ENCODE measurements at places on chromosomes 5 and 9.

DNA sequence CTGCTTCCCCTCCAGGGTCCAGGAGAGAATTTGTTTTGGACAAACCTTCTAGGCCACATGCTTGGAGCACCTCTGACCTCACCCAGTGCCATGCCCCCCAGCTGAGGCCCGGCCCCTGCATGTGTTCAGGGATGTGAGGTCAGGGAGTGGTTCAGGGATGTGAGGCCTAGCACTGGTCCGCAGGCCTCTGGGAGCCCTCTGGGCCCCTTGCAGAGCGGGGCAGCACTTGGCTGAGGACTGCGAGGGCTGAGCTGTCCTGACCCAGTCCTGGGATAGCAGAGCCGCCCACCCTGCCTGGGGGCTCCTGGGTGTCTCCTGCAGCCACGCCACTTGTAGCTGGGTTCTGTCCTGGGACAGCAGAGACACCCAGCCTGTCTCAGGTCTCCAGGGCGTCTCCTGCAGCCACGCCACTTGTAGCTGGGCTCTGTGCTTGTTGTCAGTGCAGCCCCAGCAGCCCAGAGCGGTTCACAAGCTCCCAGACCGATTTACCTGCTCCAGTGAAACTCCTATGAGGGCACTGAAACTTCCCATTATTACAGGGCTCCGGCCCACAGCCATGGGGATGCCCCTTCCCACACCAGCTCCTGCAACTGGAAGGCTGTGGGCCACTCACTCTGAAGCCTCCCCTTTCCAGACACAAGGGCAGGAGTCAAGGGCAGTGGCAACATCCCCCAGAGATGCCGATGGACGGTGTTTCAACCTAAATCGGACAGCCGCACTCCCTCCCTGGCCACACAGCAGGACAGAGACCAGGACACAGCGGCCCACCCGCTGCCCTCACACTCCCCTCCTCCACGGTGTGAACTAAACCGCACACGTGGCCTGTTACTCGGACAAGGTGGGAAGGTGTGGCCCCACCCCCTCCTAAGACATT, 5.4 kb upstream of the CEP72 start:
- DNase-seq = no peak

GRCh38 chr5:73629456-73629855, 3.5 kb downstream of the ARHGEF28 start:
- DNase-seq = no peak

- DNase-seq = peak; percentile 33
Measured at GRCh38 chr5:14415024-14415697, 166.4 kb upstream of the OTULINL start.

GRCh38 chr5:9447691-9448090, 98.2 kb downstream of the SEMA5A start:
- no peak for DNase-seq

DNA sequence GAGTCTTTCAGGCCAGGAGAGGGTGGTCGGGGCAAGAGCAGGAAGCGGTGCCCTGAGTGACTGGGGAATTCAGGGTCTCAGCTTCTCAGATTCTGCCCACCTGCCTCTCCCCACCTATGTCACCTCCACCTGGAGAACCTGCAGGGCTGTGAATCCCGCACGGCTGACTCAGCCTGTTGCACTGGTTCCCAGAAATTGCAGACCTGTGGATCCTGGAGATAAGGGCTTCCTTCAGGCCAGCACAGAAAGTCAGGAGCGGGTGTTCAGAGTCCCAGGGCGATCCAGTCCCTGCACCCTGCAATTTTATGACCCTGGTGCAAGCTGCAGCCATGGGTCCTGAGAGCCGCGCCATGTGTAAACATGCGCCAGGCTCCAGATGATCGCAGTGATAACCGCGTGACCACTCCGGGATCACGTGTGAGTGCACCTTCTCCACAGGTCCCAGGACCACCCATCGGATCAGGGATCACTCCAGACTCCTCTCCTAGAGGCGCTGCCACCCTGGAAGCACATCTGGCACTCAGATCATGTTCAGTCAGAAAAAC, 17.8 kb downstream of the IRX4 start:
- no peak for DNase-seq

- DNase-seq = no peak
Measured at GRCh38 chr5:142938266-142938880, 168.2 kb downstream of the ARHGAP26 start.

- no peak for DNase-seq
Measured at GRCh38 chr5:100788417-100788816, 114.7 kb downstream of the ST8SIA4 start.

DNA sequence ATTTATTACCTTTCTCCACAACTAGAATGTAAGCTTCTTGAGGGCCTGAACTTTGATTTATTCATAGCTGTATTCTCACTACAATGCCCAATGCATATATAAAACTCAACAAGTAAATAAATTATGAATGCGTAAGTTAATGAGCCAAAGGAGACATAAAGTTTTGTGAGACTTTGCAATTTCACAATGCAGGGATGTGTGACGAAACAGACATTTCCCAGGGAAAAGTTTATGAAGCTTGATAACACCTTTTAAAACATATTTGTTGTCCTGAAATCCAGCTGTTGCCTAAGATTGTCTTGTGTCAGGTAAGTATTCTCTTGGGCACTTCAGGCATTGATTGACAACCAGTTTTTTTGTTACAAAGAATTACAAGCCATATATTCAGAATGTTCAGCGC, 800.1 kb downstream of the BRINP1 start:
- DNase-seq = no peak

GRCh38 chr9:124480621-124480981, 26.6 kb downstream of the NR5A1 start:
- no peak for DNase-seq

DNA sequence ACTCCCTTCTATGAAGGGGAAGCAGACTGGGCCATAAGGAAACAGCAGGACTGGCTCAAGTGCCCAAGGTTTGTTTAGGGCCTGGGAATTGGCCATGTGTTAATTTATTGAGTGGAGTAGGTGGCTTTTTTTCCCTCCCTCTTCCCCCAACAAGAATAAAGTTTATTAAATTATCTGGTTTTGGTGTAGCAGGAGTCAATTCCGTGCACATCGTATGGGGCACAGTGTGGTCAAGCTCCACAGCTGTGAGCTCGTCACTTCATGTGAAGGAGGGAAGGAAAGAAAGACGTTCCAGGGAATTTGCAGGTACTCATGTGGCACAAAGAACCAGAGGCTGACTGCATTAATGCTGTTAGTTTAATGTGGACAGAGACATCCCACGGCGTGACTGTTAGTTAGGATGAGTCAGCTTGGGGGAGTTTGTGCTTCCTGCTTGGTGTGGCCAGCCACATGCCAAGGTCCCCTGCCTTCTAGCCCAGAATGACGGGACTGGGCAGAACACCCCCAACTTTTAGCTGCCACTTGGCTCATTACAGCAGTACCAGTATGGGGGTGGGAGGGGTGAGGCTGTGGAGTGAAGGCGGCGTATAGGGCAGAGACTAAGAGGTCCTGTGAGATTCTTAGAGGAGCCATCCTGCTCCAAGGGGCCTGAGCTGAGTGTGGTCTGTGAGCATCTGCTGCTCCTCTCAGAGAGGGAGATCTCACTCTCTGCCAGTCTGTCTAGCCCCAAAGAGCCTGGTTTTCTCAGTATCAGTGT, 33.2 kb downstream of the CSF1R start:
- DNase-seq = no peak

DNA sequence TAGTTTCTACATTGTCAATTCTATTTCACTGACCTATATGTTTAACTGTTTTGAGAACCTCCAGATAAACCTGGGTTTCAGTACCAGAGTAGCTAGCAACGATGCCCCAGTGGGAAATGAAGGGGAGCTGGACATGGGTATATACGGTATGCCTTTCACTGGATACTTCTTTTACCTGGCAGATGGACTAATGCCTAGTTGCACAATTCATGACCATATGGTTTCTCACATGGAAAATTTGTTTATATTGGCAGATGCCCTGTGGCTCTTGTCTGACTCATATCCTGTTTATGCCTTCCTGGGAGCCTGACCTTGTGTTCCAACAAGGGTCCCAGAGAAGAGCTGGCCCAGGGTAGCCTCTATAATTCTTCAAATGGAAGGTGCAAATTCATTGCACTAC, 144.1 kb downstream of the MAT2B start:
- no peak for DNase-seq

GRCh38 chr5:166338801-166339200, 1952.6 kb upstream of the WWC1 start:
- no peak for DNase-seq

GRCh38 chr9:14957109-14957508, 46.9 kb upstream of the FREM1 start:
- no peak for DNase-seq

DNA sequence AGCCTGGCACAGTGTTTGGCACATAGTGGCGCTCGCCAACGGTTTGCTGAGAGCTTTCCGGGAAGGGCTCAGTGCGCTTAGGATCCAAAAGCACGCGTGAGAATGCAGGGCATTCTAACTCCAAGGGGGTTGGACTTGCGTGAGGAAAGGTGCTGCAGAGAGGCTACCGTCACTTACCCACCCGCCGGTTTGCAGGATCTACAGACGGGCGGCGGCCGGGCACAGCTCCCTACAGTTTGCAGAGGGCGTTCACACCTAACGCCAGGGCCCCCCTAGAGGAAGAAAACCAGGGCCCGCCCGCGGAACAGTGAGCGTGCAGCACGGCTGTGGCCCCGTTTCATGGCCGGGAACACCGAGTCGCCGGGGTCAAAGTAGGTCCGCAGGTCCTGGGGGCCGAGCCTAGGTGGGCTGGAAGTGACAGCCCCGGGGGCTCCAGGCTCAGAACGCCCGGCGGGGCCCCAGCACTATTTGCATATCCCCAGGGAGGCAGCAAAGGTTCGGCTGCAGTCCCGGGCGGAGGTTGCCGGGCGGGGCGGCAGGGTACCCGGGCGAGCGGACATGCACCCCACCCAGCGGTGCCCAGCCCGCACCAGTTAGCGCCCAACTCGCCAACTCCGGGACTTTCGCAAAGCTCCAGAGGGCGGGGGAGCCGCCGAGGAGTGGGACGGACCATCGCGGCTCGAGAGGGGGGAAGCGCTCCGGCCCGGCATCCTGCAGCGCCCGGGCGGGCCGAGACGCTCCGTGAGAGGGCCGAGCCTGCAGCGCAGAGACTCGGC, 526 bp upstream of the GALNT10 start:
- peak; percentile 79 for DNase-seq

- DNase-seq = no peak
Measured at GRCh38 chr9:133261103-133261752, 13.8 kb downstream of the ABO start.

DNA sequence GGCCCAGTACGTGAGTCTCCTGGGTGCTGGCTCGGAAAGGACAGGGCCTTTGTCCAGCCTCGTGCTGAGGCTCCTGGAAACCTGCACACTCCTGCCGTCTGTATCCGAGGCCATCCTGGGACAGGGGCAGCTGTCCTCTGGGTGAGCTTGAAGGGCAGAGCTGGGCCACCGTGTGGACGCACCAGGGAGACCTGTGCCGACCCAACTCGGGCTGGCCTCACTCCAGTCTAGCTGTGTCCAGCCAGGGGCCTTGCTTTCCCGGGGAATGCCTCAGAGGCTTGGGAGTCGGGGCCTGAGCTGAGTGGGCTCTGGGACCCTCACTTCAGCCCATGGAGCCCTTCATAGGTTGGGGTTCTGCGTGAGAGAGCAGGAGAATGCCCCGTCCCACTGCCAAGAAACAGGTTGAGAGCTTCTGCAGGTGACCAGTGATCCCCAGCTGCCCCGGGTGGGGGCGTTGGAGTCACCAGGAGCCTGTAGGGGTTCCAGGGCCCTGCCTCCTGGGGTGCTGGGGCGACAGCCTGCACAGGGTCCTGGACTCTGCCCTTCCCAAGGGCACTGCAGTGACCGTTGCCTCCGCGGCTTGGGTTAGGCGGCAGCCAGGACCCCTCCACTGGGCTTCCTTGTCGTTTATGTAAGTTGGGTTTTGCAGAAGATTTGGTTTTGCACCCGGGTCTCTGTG, 60.1 kb downstream of the COL5A1 start:
- DNase-seq = no peak

DNA sequence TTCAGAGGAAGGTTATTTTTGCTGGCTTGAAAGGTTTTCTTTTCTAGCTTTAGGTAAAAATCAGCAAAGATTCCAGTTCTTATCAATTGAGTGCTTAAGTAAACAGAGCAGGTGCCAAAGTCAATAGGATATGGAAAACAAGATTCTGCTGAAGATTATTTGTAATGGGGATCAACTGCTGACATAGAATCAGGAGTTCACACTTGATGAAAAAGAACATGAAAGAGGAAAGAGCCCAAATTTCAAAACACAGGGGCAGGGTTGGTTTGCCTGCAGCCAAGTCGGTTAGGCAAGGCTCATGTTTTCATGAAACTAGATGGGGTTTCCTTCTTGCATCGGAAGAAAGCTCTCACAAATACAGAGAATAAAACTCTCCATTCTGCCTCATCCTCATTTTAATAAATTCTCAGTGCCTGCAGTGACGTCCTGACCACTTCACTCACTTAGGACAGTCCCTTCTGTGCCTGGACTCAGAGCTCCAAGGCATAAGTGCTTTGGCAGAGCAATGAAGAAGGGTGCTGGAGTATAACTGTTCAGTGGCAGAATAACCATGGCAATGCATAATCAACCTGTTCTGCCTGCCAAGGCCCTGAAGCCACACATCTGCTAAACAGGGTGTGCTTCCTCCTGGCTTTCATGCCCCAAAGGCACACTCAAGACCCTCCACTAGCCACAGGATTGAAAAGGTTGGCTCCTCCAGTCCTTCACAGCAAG, 179.6 kb downstream of the GNAQ start:
- no peak for DNase-seq

DNA sequence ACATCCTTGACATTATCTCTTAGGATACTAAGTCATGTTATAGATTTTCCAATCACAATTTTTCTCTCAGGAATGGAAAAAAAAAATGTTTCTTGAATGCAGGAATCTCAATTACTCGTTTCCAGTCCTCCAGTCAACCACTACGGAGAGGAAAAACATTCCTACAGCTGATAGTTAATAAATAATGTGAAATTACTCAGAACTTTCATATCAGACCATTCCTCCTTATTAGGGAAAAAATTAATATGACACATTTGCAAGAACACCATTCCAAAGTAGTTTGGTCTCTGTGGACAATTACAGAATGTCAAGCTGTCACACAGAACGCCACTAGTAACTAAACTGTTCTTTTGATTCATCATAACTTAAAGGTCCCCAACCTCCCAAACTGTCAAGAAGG, 31.5 kb downstream of the MED27 start:
- no peak for DNase-seq
